Inflammatory macrophage treated with lipopolysaccharide for 1 hour (primary cell): ENCODE measurements at places on chromosomes 11 and 22.
A peak's percentile ranks its signal among the peaks of the same experiment; 100 is the strongest.

GRCh38 chr11:87039371-87039770 is 1.6 kb downstream of the TMEM135 start:
- DNase-seq = no peak

DNA sequence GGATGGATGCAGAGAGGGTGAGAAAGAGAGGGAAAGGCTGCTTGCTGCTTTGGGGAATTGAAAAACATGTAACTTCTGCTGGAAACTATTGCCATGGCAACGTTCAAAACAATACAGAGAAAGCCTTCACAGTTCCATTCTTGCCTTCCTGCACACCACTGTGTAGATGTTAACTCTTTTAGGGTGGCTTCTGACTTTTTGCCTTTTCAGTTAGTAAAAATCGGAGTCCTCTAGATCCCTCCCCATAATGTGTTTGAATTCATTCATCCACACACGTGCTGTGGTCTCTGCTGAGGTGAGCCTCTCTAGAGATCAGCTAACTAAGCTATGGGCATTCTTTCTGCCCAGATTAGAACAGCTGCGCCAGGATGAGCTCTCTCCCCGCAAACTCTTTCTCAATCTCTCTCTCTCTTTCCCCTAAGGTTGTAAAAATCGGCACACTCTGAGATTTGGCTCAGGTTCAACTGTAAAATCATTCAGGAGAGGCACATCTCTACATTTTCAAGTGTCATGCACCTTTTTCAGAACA is 1178.3 kb downstream of the LRRC4C start:
- DNase-seq = no peak

GRCh38 chr11:129960216-129961214 is 42.1 kb downstream of the PRDM10 start:
- DNase-seq = peak; percentile 58

DNA sequence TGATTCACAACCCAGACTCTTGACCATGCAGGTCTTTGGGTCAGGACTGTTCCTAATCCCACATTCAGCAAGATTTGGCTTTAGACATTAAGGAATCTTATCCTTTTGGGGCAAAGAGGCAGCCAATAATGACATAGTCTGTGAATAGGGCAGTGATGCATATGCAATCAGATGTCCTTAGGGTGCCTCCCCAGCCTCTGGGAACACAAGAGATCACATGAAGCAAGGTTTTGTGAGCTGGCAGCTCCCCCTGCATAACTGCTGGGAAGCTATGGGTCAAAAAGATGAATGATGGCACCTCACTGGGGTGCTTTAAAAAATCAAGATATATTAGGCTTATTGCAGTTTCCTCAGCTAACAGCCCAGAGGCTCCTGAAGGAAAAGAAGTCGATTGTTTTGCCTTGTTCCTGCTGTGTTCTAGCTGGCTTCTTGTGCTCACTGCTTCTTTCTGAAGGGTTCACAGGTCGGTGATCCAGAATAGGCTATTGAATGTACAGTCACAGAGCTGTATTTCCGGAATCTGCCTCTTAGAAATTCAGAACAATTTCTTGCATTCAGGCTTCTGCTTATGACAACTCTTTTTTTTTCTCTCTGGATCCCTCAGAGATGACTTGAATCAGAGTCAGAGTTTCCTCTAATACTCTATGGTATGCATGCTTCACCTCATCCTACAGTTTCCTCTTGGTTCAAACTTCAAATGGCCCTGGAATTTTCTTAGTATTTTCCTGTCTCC is 31.7 kb downstream of the INSC start:
- DNase-seq = no peak

DNA sequence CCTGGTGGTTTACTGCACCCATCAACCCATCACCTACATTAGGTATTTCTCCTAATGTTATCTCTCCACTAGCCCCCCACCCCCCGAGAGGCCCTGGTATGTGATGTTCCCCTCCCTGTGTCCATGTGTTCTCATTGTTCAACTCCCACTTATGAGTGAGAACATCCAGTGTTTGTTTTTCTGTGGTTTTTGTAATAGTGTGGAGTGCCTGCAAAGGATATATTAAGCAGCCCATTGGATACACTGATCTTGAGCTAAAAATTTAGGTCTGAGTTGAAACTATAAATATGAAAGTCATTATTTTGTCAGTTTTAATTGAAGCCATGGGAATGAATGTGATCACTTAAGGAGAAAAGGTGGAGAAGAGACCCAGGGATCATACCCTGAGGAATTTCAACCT is 23.0 kb downstream of the MRPL48 start:
- no peak for DNase-seq
